ENCODE measurements at places on chromosomes 16 and 17. TPM values are rescaled to one million over a fixed set of nuclear protein-coding genes. Genes with fewer than 3 reads are reported as not detected.

GRCh38 chr16:50266337-50267091, at the start of gene ADCY7:
Gene ADCY7, plus strand, starts transcription at chr16:50266551. Its CDS starts 21,629 bp downstream, at chr16:50288180.
- peak; percentile 79 for DNase-seq
- peak within 1 kb of the TSS; percentile 96 for H3K27ac ChIP-seq
- H3K4me3 ChIP-seq = peak within 1 kb of the TSS; percentile 86
- H3K36me3 ChIP-seq = peaks cover 13% of the 10 kb centered on the region
- peaks cover 86% of the 10 kb centered on the region for H3K4me1 ChIP-seq

- no peaks in the 10 kb centered on the region for H3K4me1 ChIP-seq
- no peaks in the 10 kb centered on the region for H3K36me3 ChIP-seq
- H3K4me3 ChIP-seq = no peak overlapping the region
- peaks cover 8% of the 10 kb centered on the region for H3K27me3 ChIP-seq
- no peak for DNase-seq
These were observed 20.9 kb downstream of the MXRA7 start for GRCh38 chr17:76689859-76690258.

The LRRC75A gene
- 1.6 TPM for total RNA-seq

- no peaks in the 10 kb centered on the region for H3K4me1 ChIP-seq
- no peak for DNase-seq
- no peak overlapping the region for H3K27ac ChIP-seq
- H3K4me3 ChIP-seq = no peak overlapping the region
- H3K27me3 ChIP-seq = no peaks in the 10 kb centered on the region
These were observed 127.0 kb downstream of the ABCC6 start for GRCh38 chr16:16096121-16096857.

The TP53TG3 gene
- not detected for total RNA-seq

- peaks cover 4% of the 10 kb centered on the region for H3K27me3 ChIP-seq
- peaks cover 65% of the 10 kb centered on the region for H3K4me1 ChIP-seq
- no peak overlapping the region for H3K27ac ChIP-seq
- no peak overlapping the region for H3K4me3 ChIP-seq
- peak; percentile 23 for DNase-seq
These were observed 11.5 kb downstream of the RMI2 start for GRCh38 chr16:11356573-11357331.

DNA sequence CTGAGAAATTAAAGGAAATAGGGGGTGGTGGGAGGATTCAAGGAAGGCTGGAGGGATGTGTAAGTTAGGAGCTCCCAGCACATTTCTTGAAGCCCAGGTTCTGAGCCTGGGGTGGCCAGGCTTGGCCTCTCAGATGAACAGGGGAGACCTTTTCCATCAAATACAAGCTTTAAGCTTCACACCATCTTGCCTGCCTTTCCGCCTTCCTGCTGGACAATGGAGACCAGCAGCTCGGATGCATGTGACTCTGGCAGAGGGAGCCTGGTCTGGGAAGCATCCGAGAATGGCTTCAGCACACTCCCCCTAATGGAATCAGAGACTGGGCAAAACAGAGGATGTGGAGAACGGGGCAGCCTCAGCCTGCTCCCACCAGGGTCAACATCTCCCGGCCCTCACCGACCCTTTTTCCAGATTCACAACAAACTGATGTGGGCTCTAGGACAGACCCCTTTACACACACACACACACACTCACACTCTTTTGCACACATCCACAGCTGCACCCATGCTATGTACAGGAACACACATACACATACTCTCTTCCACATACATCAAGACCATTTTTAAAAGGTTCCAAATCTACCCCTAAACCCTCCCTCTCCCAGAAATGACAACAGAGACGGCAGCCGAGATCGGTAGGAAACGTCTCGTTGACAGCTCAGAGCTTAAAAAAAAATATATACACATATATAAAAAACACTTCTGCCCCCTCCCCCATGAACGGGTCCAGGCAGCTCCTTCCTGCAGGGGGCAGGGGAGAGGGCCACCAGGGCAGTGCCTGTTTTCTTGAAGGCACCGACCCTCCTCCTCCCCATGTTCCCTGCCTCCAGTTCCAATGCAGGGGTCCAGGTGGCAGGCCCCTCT, 6.5 kb upstream of the ATXN7L3 start:
- H3K36me3 ChIP-seq = peaks cover 36% of the 10 kb centered on the region
- no peak for DNase-seq
- H3K27ac ChIP-seq = peak overlapping the region; percentile 6
- no peak overlapping the region for H3K4me3 ChIP-seq
- H3K27me3 ChIP-seq = no peaks in the 10 kb centered on the region

DNA sequence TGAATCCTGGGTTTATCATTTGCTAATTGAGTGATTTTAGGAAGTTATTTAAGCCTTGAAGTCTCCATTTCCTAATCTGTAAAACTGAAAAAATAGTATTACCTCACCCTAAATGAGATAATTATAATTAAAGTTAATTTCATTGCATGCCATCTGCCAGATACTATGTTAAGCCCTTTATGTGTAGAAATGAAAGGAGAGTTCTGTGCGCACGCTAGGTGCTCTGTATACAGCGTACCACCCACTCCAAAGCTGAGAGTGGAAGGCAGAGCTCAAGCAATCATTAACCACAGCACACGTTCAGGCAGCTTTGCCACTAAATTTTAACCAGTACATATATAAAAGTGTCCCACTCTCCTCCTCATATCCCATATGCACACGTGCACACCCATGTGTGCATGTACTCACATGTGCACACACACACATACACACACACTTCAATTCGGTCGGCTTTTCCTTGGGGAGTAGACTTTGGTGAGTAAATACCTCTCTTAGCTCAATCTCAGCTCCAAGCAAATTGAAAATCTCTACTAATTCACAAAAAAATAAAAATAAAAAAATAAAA, 204.8 kb downstream of the GRIN2A start:
- DNase-seq = no peak
- H3K4me1 ChIP-seq = no peaks in the 10 kb centered on the region
- H3K4me3 ChIP-seq = no peak overlapping the region
- no peaks in the 10 kb centered on the region for H3K36me3 ChIP-seq
- H3K27ac ChIP-seq = no peak overlapping the region
- no peaks in the 10 kb centered on the region for H3K27me3 ChIP-seq

DNA sequence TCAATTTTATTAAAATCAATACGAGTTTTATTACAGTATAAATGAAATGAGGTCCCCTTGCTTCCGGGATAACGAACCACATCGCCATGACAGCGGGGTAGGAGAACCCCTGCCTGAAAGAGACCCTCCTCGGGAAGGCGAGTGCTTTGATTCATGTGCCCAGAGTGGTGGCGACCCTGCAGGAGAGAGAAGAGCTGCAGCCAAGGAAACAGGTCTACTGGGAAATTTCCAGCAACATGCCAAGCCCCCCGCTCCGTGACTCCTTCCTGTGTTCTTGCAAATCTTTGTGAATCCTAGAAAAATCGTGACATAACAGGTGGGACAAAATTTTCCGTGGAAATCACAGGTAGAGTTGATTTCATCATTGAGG, 162.5 kb downstream of the WSCD1 start:
- DNase-seq = no peak
- H3K27ac ChIP-seq = no peak overlapping the region
- no peak overlapping the region for H3K4me3 ChIP-seq
- H3K36me3 ChIP-seq = no peaks in the 10 kb centered on the region

DNA sequence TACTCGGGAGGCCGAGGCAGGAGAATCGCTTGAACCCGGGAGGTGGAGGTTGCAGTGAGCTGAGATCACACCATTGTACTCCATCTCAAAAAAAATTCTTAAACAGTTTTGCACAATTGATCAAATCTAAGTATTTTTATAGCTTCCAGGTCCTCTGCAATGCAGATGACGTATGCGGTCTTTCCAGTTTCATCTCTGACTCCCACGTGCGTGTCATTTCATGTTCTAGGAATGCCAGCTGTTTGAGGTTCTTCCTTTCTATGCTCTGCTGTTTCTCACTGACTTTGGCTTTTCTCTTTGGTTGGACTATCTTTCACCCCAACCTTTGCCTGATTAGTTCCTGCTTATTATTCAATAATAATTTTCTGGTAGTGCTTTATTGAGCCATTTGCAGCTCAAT, 16.2 kb downstream of the CHP2 start:
- H3K27ac ChIP-seq = no peak overlapping the region
- peaks cover 8% of the 10 kb centered on the region for H3K27me3 ChIP-seq
- no peaks in the 10 kb centered on the region for H3K36me3 ChIP-seq

The GRAPL gene
- 5.9 TPM for total RNA-seq

DNA sequence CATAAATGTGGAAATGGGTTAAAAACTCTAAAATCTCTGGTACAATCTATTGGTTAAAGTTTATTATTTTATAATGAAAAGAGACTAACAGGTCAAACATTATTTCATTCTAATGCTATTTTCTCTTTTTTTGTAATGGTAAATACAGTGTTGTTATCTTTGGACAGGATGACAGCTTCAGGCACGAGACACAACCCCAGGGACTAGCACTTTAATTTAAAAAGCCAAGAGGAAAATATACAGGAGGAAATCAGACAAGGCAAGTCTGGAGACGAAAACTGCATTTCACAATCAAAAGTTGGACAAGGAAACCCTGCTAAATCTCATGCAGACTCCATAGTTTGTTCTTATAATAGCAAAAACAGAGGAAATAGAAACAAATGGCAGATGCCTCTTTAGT, 589.1 kb upstream of the CDH8 start:
- DNase-seq = no peak
- H3K4me1 ChIP-seq = no peaks in the 10 kb centered on the region
- H3K4me3 ChIP-seq = no peak overlapping the region
- H3K27ac ChIP-seq = no peak overlapping the region
- H3K27me3 ChIP-seq = no peaks in the 10 kb centered on the region
- H3K36me3 ChIP-seq = no peaks in the 10 kb centered on the region

The TMC5 gene
- 0.10 TPM for total RNA-seq

DNA sequence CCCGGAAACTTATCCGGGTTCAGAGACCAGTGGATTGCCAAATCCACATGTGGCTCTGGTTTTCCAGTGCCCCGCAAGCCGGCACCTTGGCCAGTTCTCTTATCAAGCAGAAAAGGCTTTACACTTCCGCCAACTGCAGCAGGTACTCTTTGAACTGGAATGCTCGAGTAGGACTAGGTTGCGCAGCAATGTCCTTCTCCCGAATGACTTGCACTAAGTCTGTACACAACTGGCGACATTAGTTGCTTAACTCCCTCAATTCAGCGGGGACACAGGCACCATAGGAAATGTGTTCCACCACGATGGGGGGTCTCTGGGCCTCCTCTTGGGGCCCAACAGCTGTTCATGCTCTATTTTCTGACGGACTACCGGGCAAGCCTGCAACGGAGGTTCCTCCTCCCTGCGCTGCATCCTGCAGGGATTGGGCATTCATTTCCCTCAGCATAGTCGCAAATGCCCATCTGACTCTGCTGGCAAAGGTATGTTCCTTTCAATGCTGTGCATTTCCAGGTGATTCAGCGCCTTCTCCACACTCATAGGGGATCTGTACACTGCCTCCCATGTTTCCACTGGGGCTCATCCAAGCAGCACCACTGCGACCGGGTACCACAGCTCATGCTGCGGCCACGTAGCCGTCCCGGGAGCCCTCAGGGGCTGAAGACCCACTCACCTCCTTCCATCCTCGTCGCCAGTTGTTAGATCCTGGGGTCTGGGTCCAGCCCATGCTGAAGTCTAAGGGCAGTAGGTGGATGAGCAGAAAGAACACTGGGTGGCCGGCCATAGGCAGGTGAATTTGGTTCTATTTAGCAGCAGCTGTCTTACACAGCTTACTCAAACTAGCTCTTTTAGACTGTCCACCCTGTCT, 34.2 kb upstream of the APPBP2 start:
- peaks cover 5% of the 10 kb centered on the region for H3K27me3 ChIP-seq
- no peak overlapping the region for H3K4me3 ChIP-seq
- H3K36me3 ChIP-seq = peaks cover 4% of the 10 kb centered on the region
- no peaks in the 10 kb centered on the region for H3K4me1 ChIP-seq

- H3K27me3 ChIP-seq = no peaks in the 10 kb centered on the region
- DNase-seq = peak; percentile 75
- H3K27ac ChIP-seq = peak overlapping the region; percentile 83
- peaks cover 68% of the 10 kb centered on the region for H3K4me1 ChIP-seq
- peak overlapping the region; percentile 60 for H3K4me3 ChIP-seq
These were observed 107.8 kb downstream of the CLEC16A start for GRCh38 chr16:11051879-11052808.

- peak overlapping the region; percentile 82 for H3K27ac ChIP-seq
- H3K4me3 ChIP-seq = peak overlapping the region; percentile 96
- no peak for DNase-seq
- H3K36me3 ChIP-seq = peaks cover 1% of the 10 kb centered on the region
- H3K4me1 ChIP-seq = peaks cover 47% of the 10 kb centered on the region
- H3K27me3 ChIP-seq = peaks cover 2% of the 10 kb centered on the region
These were observed 699 bp downstream of the MPRIP start for GRCh38 chr17:17042851-17043460.

The MT1M gene
- total RNA-seq = not detected

DNA sequence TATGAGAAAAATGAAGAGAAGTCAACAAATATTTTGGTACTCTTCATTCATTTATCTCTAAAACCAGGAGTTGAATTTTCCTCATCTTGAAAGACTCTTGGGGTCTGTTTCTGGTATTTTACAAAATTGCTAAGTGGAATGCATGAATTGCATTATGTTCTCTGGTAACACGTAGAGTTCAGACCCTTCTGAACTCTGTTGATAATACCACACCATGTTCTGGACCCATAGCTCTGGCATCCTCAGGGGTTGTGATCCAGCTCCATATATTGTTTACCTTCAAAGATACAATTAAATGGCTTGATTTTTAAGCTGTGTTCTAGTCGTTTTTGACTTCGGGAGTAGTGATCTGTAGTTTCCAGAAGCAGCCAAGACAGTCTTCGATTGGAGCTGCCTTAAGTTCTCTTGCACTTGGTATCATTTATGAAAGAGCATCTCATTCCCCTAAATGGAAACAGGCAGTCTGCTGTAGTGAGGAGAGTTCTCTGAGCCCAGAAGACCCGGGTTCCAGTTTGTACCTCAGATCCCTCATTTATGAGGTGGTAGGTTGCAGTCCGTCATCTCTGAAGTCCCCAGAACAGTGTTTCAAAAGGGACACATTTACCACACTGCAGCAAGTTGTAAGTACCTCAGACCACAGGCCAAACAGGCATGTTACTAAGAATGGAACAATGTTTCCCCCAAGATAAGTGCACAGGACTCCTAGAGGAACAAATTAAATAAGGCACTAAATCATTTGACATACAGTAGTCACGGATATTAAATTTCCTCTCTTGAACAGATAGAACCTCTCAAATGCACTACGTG, 9.6 kb downstream of the PSMD7 start:
- no peak overlapping the region for H3K27ac ChIP-seq
- DNase-seq = no peak

- H3K4me1 ChIP-seq = no peaks in the 10 kb centered on the region
- peaks cover 23% of the 10 kb centered on the region for H3K27me3 ChIP-seq
- no peak overlapping the region for H3K27ac ChIP-seq
- no peak for DNase-seq
- no peak overlapping the region for H3K4me3 ChIP-seq
- H3K36me3 ChIP-seq = no peaks in the 10 kb centered on the region
These were observed 42.6 kb downstream of the TRARG1 start for GRCh38 chr17:1322014-1322428.

DNA sequence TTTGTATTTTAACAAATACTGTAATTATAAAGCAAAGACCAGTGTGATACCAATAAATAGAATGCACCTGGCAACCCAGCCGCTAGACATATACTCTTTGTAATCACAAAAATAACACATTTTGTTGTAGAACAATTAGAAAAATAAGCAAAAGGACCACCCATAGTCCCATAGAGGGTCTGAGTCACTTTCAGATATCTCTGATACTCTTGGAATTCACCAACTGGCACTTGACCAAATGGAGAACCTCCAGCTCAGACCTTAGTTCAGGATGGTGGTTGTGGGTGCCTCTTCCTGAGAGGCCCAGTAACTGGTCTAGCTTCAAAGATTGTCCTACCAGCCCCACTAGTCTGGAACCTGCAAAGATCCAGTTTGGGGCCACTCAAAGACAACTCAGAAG, 789 bp upstream of the TERF2 start:
- H3K27me3 ChIP-seq = no peaks in the 10 kb centered on the region
- no peak overlapping the region for H3K27ac ChIP-seq
- DNase-seq = no peak
- peaks cover 25% of the 10 kb centered on the region for H3K36me3 ChIP-seq

GRCh38 chr16:72858665-72859493, 189.0 kb downstream of the ZFHX3 start:
- H3K4me1 ChIP-seq = no peaks in the 10 kb centered on the region
- H3K4me3 ChIP-seq = no peak overlapping the region
- H3K36me3 ChIP-seq = no peaks in the 10 kb centered on the region

Measured in activated T-helper 1 cell treated with anti-CD3 and anti-CD28 coated beads, Interleukin-12 subunit alpha, Interleukin-12 subunit beta, Interleukin-2, Interleukin-4 antibody, amounts not matched to agents 30 ng/mL and 10 ng/mL and 1 ng/mL, durations not matched to agents 14 hours and 24 hours and 36 hours (primary cell).